ENCODE measurements at places on chromosomes 13 and 19.

DNA sequence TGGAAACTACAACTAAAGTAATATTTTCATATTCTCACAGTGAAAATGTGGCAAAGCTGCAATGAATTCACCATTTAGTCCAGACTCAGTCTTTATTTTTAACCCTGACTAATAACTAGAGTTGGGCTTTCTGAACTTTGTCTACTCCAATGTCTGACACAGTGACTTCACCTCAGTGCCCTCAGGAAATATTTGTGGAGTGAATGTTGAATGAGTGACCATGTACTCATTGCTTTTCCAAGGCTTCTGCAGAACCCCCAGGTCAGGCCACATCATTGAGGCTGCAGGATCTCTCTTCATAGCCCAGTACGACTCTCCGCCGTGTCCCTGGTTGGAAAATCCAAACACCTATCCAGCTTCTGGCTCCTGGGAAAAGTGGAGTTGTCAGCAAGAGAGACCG, 1.8 kb downstream of the ZNF175 start:
- DNase-seq: no peak

DNA sequence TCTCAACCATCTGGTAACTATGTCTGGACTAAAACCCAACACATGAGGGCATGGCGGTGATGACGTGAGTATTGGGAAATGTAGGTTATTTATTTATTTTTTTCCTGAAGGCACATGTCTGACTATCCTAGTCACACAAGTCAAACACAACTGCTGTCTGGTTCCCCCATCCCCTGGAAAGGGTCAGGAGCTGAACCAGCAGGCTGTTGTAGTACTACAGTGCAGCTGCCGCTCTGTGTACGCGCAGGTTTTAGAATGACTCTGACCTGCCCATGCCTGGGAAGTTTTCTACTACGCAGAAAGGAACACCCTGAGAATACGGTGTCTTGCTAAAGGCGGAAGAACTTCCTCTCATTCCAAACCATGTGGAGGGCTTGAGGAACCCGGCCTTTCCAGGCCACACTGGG, 1.2 kb downstream of the SLC7A1 start:
- peak; percentile 47 for DNase-seq

- DNase-seq: no peak
Observed at GRCh38 chr19:6288737-6289136, 9.0 kb upstream of the MLLT1 start.

DNA sequence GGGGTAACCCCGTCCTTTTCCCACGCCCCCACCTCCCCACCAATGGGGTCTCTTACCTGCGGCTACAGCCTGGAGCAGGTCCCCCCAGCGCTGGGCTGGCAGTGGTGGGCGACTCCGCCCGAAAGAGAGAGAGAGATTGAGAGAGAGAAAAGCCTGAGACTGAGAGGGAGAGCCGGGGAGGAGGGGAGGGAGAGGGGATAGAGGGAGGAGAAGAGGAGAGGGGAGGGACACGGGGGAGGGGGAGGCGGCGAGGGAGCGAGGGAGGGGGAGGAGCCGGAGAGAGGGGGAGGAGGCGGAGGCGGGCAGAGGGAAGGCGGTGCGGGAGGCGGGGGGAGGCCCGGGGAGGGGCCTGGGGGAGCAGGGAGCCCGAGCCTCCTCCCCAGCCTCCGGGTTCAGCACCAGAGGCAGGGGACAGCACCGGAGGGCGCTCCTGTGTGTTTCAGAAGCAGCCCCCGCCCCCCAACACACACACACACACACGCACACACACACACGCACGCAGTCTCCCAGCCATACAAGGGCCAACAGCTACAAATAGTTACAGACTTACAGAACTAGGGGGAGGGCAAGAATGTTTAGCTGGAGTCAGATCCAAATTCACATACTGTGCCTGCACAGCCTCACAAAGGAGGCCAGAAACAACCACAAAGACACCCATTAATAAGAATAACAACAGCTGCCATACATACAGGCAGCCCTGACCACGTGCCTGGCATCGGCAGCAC, at the start of gene SLC8A2:
SLC8A2 (minus strand) TSS at position 161 of the 725 bp plus-strand sequence. CDS start 5,490 bp downstream, outside the sequence.
- DNase-seq: peak; percentile 70

DNA sequence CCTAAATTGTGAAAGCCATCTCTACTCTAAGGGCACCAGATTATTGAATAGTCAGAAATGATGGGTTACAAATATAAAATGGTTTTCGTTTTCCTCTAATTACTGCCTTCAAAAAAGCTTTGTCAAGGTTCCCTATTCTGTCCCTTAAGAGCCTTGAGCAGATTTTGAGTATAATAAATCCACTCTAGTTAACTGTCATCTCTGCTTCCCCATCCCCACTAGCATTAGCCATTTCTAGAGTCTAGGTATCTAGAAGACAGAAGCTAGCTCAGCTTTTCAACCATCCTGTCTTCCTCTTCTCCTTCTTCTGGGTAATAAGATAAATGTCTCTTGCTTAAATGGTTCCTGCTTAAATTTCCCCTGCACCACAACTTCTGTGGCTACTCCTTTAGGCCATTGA, 290.4 kb downstream of the DACH1 start:
- DNase-seq: no peak

GRCh38 chr19:42254089-42254849, 659 bp downstream of the ERF start:
- DNase-seq: peak; percentile 78

GRCh38 chr13:58056426-58056825, 424.9 kb downstream of the PCDH17 start:
- no peak for DNase-seq

DNA sequence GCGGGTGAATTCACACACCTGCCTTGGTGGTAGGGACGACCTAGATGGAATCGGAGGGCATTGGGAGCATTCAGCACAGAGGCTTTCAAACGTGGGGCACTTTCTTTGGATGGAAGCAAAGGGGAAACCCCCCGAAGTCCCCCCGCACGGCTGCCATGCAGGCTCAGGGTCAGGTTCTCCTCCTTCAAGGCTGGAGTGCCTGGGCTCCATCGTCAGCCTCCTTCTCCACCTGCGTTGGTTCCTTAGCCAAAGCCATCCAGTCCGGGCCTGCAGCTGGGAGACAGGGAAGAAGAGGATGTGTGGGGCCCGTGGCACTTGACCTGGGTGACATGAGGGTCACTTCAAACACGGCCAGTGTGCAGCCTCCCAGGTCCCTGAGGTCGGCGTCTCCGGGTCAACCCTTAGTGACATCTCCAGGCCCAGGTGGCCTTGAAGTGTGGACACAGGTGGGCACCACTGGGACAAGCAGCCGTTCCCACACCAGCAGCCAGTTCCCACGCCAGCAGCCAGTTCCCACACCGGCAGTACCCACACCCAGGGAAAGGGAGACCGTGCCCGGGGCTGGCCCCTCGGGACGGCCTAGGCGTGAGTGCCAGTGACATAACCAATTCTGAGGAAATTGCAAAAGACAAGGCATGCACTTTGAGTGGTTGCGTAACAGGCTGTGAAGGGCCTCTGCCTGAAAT, 116.0 kb downstream of the SOX1 start:
- DNase-seq: no peak

GRCh38 chr13:93955904-93956303, 523.6 kb downstream of the DCT start:
- no peak for DNase-seq

Measured in activated CD4-positive, alpha-beta memory T cell treated with anti-CD3 and anti-CD28 coated beads, Interleukin-2, amount 10 ng/mL, durations not matched to agents 7 days and 5 days (primary cell).